ENCODE measurements at places on chromosomes 13 and 19. TPM values are rescaled to one million over a fixed set of nuclear protein-coding genes. Genes with fewer than 3 reads are reported as not detected.

Gene PRR19
- 4.9 TPM for total RNA-seq

Gene DMKN
- total RNA-seq, result 26.7 TPM

Gene ZNF433
- total RNA-seq, result not detected

Gene METTL21C
- not detected for total RNA-seq

Gene EXOSC5
- 86.2 TPM for total RNA-seq

Gene ZNF616
- 1.2 TPM for total RNA-seq

Gene CEBPA
- total RNA-seq, result 11.2 TPM

Gene SPINT2
- 286 TPM for total RNA-seq

Gene CCDC159
- total RNA-seq, result 4.6 TPM

Gene TEAD2
- total RNA-seq, result 20.4 TPM

Gene UBL5
- 449 TPM for total RNA-seq

Gene KPTN
- total RNA-seq, result 19.0 TPM

Gene SHISA2
- total RNA-seq, result not detected

Gene CTXN1
- total RNA-seq, result 6.0 TPM

Gene MBD3L2B
- total RNA-seq, result not detected

Gene HNRNPL
- total RNA-seq, result 354 TPM

Gene EHD2
- total RNA-seq, result 98.0 TPM

Gene NR2C2AP
- 31.8 TPM for total RNA-seq

Gene COG3
- 13.7 TPM for total RNA-seq

Gene GSX1
- total RNA-seq, result not detected

Gene SHANK1
- 0.17 TPM for total RNA-seq

Gene ANKLE1
- 0.43 TPM for total RNA-seq

Gene CCDC70
- not detected for total RNA-seq

Gene DCLK1
- 0.86 TPM for total RNA-seq

Gene KLK6
- total RNA-seq, result 1.1 TPM

Gene ANGPTL8
- total RNA-seq, result not detected

Gene ENOX1
- total RNA-seq, result 0.97 TPM

Gene HTR2A
- not detected for total RNA-seq

Gene CHST8
- total RNA-seq, result not detected

Gene TRPC4
- total RNA-seq, result not detected

Gene DOHH
- total RNA-seq, result 8.5 TPM

Gene KLK4
- total RNA-seq, result 0.41 TPM

Gene TEX26
- not detected for total RNA-seq

Gene CABP5
- not detected for total RNA-seq

Gene PCDH9
- total RNA-seq, result 7.5 TPM

Gene ACP7
- total RNA-seq, result 0.23 TPM

Gene N4BP2L1
- total RNA-seq, result not detected

Gene MYO1F
- 0.33 TPM for total RNA-seq

Gene CGB2
- total RNA-seq, result 0.41 TPM

Gene PCDH20
- not detected for total RNA-seq

Gene CEACAM21
- not detected for total RNA-seq

Gene SIGLEC5
- not detected for total RNA-seq

Gene ADGRE2
- 0.59 TPM for total RNA-seq

Gene ZNF135
- total RNA-seq, result not detected

Gene VSTM1
- not detected for total RNA-seq

Gene EDNRB
- total RNA-seq, result not detected

Gene KANK3
- 6.0 TPM for total RNA-seq

All from A549 treated with ZK216348 at 1 μM for 4 hours (cell line).